ENCODE measurements at places on chromosomes 5 and 9.

DNA sequence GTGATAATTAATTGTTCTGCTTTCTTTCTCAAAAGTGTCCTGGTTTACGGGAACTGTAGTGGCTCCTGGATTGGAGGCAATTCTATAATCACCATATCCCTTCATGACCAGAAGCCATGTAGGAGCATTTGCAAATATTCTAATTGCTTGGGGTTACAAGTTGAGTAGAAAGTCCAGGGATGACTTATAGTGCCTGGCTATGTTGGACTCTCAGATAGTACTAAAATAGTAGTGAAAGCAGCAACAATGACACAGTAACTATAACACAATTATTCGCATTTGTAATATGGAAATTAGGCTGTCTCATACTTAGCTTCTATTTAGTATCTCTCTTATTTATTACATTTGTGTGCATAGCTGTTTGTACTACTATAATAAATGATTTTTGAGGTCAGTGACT lies 712.5 kb upstream of the GRAMD2B start:
- DNase-seq: no peak

DNA sequence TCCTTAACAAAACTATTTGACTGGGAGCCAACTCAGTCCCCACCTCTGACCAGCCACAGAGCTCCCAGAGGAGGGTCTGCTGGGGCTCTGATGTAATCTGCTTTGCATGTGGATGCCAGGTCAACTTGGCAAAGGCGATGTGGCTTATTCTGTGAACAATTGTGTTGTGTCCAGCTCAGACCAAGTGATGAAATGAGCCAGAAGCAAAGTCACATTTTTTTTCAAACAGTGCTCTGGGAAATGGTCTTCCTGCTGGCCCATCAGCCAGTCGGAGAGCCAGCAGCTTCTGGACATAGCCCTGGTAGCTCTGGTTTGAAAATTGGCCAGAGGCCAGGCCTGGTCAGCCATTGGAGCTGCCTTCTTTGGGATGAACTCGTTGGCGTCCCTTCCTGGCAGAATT lies 86.5 kb downstream of the ANGPTL2 start:
- peak; percentile 24 for DNase-seq

DNA sequence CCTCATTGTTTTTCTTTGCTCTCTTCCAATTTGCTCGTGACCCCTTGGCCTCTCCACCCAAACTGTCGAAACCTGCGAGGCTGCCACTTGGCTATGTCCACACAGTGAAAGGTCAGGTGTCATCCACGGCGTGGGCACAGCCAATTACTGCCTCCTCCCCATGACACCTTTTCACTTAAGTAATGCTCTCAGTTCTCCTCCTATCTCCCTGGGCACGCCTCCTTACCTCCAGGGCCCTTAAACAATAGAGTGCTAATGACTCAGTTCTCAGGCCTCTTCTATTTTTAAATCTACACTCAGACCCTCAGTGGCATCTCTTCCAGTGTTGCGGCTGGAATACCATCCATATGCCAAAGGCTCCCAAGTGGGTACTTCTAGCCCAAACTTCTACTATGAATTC lies 256.8 kb downstream of the ROR2 start:
- DNase-seq: no peak

- no peak for DNase-seq
These were observed 325.6 kb upstream of the TLE4 start for GRCh38 chr9:79246170-79246569.

GRCh38 chr5:147613359-147613758 lies 103.5 kb upstream of the DPYSL3 start:
- DNase-seq: no peak

DNA sequence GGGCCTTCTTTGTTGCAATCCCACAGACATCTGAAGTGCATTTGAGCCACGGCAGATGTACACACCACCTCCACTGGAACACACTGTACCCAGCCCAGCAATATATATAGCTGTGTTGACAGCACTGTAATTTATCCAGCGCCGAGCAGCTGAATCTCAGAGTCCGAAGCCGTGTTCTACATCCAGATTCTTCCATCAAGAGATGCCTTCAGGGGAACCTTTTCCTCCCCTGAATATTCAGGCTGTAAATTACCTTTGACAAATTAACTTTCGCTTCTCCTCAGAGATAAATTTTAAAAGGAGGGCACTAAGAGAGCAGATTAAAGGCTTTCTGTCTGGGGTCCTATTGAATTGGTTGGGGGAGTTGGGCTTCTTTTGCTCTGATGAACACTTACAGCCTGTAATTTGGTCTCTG lies 76.4 kb downstream of the ROR2 start:
- no peak for DNase-seq
